ENCODE measurements at places on chromosomes 5 and 9.

DNA sequence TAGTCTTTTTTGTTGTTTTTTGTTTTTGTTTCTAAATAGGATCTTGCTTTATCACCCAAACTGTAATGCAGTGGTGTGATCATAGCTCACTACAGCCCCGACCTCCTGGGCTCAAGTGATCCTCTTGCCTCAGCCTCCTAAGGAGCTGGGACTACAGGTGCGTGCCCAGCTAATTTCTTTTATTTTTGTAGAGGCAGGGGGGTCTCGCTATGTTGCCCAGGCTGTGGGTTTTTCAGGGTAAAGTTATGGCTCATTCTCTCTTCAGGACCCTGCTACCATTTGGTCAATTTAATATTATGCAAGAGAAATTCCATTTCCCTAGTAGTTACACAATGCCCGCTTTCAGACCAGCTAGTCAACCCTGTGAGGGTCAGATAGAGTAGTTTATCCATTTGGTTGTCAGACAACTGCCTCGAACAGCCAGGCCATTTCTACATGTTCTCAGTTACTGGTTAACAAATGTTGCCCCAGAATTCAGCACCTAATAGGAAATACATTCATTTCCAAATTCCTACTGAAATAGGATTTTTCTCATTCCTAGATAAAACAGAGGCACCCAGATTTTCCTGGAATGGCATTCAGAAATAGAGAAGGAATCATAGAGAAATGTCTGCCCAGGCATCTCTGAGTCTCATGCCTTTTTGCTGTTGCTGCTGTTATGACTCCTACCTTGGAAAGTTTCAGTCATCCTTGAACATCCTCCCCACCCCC, 6.4 kb upstream of the GLIS3 start:
- DNase-seq, result no peak
- no peaks in the 10 kb centered on the region for H3K27me3 ChIP-seq
- H3K27ac ChIP-seq, result no peak overlapping the region
- H3K4me1 ChIP-seq, result no peaks in the 10 kb centered on the region
- no peaks in the 10 kb centered on the region for H3K36me3 ChIP-seq
- H3K4me3 ChIP-seq, result no peak overlapping the region

GRCh38 chr5:12183003-12183402, 278.8 kb upstream of the CTNND2 start:
- DNase-seq, result no peak
- H3K27ac ChIP-seq, result no peak overlapping the region

DNA sequence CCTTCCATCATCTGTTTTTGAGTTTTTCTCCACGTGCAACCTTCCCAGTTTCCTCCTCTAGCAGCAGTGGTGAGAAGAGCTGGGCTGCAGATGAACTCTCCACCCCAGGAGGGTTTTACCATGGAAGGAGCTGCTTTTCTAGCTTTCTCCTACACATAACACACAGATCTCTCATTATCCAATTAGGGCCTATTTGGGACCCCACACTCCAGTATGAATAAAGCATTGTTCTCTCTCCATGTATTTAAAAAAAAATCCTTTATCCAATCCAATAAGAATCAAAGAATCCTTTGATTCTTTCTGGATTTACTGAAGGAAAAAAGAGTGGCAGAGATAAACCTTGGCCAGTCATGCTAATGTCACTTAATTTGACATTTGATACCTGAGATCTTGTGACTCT, 31.6 kb upstream of the NAA35 start:
- no peak overlapping the region for H3K27ac ChIP-seq
- H3K4me1 ChIP-seq, result no peaks in the 10 kb centered on the region
- no peak for DNase-seq
- no peaks in the 10 kb centered on the region for H3K27me3 ChIP-seq

DNA sequence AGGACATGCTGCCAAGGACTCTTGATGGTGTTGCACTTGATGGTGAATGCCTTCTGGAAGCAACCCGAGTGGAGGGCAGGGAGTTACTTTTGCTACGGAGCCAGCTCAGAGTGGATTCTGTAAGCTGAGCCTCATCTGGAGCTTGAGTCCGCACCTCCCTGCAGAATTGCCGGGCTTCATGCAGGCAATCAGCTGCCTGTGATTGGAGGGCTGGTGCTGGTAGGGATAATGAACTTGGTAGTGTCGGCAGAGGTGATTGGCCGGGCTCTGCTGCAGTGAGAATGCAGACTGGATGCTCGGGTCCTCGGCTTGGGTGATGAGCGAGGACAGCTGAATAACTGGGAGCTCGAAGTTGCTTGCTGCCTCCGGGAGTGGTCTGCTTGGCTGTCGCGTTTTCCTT, 23.1 kb downstream of the SLC25A25 start:
- no peaks in the 10 kb centered on the region for H3K36me3 ChIP-seq
- H3K4me1 ChIP-seq, result peaks cover 49% of the 10 kb centered on the region
- peak overlapping the region; percentile 32 for H3K4me3 ChIP-seq
- DNase-seq, result peak; percentile 66
- no peak overlapping the region for H3K27ac ChIP-seq

DNA sequence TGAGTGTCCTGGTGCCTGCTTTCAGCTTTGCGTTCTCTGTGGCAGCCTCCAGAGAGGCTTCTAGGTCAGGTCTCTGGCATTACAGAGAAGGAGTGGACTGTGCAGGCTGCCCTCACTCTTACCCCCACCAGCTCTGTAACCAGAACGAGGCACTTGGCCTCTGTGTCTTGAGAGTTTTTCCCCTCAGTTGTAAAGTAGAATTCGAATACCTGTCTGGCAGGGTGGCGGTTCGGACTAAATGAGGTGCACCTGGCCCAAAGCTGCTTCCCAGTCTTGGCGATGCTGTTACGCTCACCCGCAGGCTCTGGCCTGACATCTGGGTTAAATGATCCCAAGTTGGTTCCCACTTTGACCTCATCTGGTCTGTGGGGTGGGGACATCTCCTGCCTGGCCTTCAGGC, 40.1 kb downstream of the FAM78A start:
- peaks cover 39% of the 10 kb centered on the region for H3K4me1 ChIP-seq
- H3K27me3 ChIP-seq, result no peaks in the 10 kb centered on the region
- H3K36me3 ChIP-seq, result peaks cover 35% of the 10 kb centered on the region
- H3K4me3 ChIP-seq, result no peak overlapping the region
- no peak for DNase-seq
- H3K27ac ChIP-seq, result peak overlapping the region; percentile 88

DNA sequence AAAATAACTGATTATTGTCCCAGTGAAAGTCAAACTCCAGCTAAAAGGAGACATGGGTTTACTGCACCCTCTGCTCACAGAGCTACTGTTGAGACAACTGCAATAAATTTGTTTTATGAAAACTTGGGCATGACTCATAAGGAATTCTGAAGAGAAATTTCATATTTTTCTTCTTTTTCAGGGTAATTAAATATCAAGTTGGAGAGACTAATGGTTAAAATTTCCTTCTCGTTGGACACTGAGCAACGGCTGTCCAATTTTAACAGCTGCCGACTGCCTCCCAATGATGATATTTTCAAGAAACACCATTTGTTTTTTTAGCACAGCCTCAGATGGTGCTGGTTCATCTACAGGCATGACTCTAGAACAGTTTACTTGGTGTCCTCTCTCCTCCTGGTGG, 259.2 kb upstream of the RGMB start:
- DNase-seq, result no peak
- H3K36me3 ChIP-seq, result no peaks in the 10 kb centered on the region
- H3K27ac ChIP-seq, result no peak overlapping the region
- no peak overlapping the region for H3K4me3 ChIP-seq
- H3K27me3 ChIP-seq, result no peaks in the 10 kb centered on the region

DNA sequence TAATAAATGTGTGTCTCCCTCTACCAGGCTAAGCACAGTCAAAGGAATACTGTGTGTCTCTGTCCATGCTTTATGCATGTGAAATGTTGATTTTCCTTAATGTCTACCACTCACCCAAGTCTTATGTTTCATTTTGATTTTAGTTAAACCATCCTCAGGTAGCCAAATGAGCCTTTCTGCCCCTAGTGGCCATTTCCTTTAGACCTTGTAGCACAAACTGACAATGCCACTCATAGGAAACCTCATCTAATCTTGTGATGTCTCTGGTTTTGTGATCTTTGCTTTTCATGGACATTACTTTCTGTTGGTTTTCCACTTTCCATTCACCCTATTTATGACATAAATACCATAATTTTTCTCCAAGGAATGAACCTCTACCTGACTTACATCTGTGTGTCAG, 820.8 kb downstream of the MAT2B start:
- no peak for DNase-seq
- H3K36me3 ChIP-seq, result no peaks in the 10 kb centered on the region
- H3K27me3 ChIP-seq, result no peaks in the 10 kb centered on the region
- no peaks in the 10 kb centered on the region for H3K4me1 ChIP-seq

DNA sequence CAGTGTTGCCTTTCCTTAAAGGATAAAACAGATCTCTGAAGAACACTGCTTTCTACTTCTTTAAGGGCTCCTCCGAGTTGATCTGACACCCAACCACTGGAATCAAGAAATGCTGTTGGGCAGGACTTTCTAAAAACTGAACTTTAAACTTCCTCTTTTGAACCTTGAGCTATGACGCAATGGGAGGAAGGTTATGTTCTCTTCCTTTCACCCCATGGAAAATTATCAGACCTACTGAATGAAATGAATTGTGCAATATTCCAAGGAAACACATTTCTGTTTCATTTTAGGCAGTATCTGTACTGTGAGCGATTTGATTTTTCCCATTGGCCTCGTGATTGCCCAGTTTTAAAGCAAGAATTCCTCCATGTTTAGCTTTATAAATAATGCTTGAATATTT, 206.0 kb upstream of the PRR16 start:
- no peaks in the 10 kb centered on the region for H3K27me3 ChIP-seq
- no peak overlapping the region for H3K4me3 ChIP-seq
- no peaks in the 10 kb centered on the region for H3K36me3 ChIP-seq
- H3K4me1 ChIP-seq, result no peaks in the 10 kb centered on the region

DNA sequence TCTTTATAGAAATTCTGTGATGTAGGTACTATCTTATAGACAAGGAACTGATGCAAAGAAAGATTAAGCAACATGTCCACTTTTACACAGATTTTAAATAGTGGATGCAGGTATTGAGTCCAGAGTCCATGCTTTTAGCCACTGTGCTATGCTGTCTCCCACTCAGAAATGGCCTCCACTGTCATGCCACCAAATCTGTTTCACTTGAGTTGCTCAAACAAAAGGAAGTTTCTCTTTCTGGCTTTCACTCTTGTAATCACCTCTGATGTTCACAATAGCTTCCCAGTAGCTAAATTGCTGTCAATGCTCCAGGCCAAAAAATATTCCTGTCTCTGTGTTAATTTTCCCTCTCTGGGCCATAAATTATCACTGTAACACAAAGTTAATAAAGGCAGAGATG, 77.0 kb upstream of the RASA1 start:
- no peak overlapping the region for H3K27ac ChIP-seq
- no peak overlapping the region for H3K4me3 ChIP-seq
- H3K27me3 ChIP-seq, result no peaks in the 10 kb centered on the region
- H3K36me3 ChIP-seq, result no peaks in the 10 kb centered on the region
- DNase-seq, result no peak

DNA sequence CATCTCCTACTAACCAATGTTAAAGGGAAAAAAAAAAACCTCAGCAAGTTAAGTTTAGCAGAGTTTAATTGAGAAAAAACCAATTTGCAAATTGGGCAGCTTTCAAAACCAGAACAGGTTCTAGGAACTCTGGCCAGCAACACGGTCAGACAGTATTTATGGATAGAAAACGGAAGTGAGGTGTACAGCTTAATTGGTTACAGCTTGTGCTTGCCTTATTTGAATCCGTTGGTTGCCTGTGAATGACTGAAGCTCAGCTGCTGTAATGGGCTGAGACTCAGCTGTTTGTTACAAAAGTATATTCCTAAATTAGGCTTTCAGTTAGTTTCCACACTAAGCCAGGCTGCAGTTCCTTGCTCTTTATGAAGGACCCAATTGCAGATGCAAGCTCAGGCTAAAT, 217.0 kb downstream of the SREK1 start:
- H3K36me3 ChIP-seq, result no peaks in the 10 kb centered on the region
- DNase-seq, result no peak
- no peak overlapping the region for H3K4me3 ChIP-seq
- H3K27me3 ChIP-seq, result no peaks in the 10 kb centered on the region
- peaks cover 64% of the 10 kb centered on the region for H3K4me1 ChIP-seq

DNA sequence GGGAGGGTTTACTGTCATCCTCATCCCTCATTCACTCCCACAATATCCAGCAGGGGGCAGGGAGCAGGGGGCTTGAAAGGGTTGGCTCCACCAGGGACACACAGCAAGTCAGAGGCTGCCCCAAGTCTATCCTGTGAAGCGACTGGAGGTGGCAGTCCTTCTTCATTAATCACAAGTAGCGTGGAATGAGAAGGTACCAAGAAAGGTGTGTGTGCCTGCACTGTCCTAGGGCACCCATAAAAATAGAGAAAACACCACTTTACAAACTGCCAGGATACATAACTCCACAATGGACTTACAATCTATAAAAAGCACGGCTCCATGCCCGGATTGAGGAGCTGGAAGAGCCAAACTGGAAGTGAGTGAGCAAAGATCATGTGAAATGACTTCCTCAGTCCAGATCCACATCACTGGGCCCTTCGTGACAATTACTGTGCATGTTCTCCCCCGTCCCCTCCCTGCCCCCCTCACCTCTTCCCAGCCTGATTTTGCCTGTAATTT, 183.9 kb downstream of the SLIT3 start:
- H3K4me1 ChIP-seq, result peaks cover 7% of the 10 kb centered on the region
- H3K36me3 ChIP-seq, result no peaks in the 10 kb centered on the region
- H3K4me3 ChIP-seq, result no peak overlapping the region
- no peak overlapping the region for H3K27ac ChIP-seq
- no peaks in the 10 kb centered on the region for H3K27me3 ChIP-seq
- no peak for DNase-seq

DNA sequence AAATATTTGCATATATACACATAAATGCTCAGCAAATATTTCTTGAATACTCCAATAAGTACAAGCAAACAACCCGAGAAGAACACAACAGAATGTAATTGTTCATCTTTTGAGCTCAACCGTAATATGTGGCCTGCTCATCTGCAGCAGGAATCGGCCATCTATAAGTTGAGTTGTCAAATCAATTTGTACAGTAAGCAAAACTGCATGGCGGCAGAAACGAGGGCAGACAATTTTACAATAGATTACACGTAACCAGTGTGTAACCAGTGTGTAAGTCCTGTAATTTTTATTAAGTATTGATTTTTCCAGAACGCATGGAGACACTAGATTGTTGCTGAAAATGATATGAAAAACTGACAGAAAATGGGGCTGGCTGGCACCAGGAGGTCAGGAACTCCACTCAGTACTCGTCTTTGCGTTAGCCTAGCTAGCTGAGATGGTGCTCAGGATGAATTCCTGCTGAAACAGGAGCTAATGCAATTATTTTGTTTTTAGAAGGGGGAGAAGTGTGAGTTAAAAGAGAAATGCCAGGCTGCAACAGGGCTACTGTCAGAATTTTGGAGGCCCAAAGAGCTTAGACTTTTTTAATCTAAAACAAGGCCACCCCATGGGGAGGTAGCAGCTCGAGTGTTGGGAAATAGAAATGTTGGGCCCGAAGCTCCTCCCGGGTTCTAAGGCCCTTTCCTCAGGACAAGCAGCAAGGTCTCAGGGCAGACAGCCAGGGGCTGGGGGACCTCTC, 682 bp downstream of the DHX29 start:
- no peak for DNase-seq
- peaks cover 63% of the 10 kb centered on the region for H3K4me1 ChIP-seq
- no peaks in the 10 kb centered on the region for H3K36me3 ChIP-seq
- H3K4me3 ChIP-seq, result peak overlapping the region; percentile 63
- H3K27ac ChIP-seq, result peak overlapping the region; percentile 84
- H3K27me3 ChIP-seq, result no peaks in the 10 kb centered on the region
